ENCODE measurements at places on chromosomes 6 and 20.
A peak's percentile ranks its signal among the peaks of the same experiment; 100 is the strongest.

GRCh38 chr6:125228981-125229479 is 72.7 kb downstream of the HDDC2 start:
- no peak for DNase-seq

GRCh38 chr6:142416179-142416578 is 114.4 kb downstream of the ADGRG6 start:
- DNase-seq: no peak

GRCh38 chr6:165655191-165655590 is 7.8 kb downstream of the PDE10A start:
- no peak for DNase-seq

GRCh38 chr6:144264270-144265060 is 20.7 kb upstream of the UTRN start:
- DNase-seq: no peak

GRCh38 chr6:90062051-90062450 is 167.8 kb downstream of the GJA10 start:
- no peak for DNase-seq

DNA sequence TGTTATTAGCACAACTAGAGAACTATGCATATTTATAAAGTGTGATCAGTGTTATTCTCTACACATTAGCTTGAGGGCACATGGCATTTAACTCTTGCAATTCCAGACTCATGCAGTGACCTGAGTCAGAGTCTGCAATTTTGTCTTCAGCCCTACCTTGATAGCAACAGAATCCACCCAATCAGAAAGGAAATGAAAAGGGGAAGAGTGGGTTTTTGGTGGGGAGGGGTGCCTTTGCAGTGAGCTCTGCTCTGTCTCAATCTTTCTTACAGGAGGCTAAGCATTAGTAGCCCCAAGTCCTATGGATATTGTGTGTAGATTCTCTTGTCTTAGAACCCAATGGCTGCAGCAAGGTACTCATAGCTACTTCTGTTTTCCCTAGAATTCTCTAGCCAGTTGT is 489.2 kb downstream of the DHX35 start:
- DNase-seq: no peak

GRCh38 chr6:43936476-43936875 is 166.5 kb downstream of the VEGFA start:
- DNase-seq: no peak

GRCh38 chr20:13290724-13291123 is 69.7 kb downstream of the ISM1 start:
- DNase-seq: no peak

- no peak for DNase-seq
Measured at GRCh38 chr6:113451049-113451448, 406.1 kb upstream of the MARCKS start.

GRCh38 chr20:60167812-60168211 is 209.6 kb downstream of the CDH26 start:
- DNase-seq: no peak

DNA sequence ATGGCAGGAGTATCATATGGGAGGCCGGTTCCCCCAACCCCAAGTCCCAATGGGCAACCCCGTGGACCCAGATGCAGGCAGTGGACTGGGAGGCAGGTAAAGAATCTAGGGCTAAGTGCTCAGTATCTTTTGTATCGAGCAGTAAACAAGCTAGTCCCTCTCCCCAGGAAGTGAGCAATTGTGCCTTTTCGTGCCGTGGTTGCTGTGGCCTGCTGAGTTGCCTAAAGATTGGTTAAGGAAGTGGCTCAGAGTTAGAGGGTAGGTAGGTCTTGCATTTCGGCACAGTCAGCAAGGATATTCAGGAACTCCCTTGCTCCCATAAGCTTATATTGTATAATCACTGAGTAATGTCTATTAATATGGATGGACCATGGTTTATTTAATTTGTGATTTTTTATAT is 1.3 kb upstream of the DNAH8 start:
- DNase-seq: no peak

DNA sequence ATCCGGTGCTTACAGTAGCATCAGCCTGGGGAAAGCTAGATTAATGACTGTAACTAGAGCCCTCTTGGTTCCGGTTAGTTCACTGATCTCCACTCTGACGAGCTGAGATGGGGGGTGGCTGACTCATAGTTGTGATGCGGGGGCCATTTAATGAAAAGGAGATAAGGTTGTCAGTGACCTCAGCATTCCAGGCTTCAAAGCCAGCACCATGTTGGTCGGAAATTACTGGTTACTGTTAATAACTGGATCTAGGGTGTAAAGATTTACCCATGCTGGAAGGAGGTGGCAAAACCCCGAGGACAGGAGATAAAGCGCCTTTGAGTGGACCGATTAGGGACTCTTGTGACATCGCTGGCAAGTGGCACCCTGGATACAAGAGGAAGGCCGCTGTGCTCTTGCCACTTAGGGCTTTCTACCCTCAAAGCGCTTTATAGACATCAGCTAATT is 21.1 kb downstream of the FOXC1 start:
- DNase-seq: no peak

DNA sequence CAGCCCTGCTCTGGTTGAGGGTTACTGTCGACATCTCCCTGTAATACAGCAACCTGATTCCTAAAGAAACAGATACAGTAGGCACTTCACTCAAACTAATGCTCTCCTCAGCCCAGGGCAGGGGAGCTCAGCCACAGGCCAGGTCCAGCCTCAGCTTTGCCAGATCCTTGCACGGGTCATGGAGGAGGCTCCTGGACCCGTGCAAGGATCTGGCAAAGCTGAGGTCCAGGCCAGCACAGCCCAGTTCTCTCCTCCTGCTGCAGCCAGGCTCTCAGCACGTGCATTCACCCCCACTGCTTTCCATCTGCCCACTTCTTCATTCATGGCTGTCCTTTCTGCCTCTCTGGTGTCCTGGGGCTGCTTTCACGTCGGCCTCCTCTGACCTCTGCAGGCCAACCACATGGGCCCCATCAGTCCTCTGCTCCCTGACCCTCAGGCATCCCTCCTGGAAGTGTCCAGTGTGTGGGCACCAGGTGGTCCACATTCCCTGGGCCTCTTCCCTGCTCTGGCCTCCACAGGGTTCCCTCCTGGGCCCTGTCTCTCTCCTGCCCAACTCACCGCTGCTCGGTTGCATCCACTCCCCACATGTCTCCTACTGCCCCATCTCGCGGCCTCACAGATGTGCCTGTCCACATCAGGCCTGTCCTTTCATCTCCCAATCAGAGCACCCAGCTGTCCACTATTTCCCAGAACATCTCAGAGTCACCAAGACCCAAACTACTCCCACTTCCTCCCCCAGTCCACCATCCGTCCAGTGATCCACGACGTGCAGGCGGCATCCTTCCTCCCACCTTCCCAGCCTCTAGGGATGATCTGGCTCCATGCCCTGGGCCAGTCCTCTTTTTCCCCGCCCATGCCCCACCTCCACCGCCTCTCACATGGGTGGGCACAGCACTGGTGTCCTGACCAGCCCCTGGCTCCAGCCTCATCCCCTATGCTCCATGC is 11.8 kb upstream of the CD93 start:
- no peak for DNase-seq

DNA sequence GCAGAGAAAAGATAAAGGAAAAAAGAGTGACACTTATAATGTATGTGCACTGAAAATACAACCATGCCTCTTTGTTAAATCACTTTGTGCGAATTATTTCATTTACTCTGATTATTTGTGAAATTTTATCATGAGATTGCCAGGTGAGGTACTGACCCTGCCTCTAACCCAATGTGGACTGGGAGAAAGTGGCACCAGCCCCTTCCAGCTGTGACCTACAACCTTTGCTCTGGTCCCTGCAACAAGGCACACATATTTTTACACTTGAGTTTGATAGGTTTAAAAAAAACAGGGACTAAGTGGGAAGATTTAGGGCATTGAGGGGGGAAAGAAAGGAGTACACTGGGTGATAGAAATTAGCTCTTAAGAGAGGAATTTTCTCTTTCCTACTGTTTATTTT is 80.3 kb upstream of the ISM1 start:
- no peak for DNase-seq

- no peak for DNase-seq
Measured at GRCh38 chr20:49646528-49646927, 67.2 kb downstream of the B4GALT5 start.

DNA sequence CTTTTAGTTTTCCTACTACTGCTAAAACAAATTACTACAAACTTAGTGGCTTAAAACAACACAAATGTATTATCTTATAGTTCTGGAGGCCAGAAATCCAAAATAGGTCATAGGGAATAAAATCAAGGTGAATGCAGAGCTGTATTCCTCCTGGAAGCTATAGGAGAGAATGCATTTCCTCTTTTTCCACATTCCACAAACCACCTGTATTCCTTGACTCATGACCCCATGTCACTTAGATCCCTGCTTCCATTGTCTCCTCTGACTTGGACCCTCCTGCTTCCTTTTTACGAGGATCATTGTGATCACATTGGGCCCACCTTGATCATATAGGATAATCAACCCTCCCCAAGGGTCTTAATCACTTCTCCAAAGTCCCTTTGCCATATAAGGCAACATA is 200.8 kb downstream of the KCNQ5 start:
- no peak for DNase-seq

DNA sequence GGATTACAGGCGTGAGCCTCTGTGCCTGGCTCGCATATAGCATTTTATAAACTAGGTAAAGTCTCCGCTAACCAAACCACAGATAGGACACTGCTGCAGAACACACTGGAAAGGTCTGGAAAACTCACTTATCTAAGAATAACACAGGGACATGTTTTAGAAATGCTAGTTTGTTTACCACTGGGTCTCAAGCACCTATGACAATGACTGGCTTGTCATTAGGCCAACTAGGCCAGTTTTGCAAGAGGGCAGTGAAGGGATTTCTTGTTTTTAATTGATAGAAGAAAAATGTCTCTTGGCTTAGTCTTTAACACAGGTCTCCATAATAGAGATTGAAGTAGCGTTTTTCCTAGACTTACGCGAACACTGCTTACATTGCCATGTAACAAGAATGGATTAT is 201.4 kb downstream of the TMEM242 start:
- DNase-seq: no peak

GRCh38 chr20:58903614-58904013 is 51.1 kb downstream of the GNAS start:
- peak; percentile 22 for DNase-seq

DNA sequence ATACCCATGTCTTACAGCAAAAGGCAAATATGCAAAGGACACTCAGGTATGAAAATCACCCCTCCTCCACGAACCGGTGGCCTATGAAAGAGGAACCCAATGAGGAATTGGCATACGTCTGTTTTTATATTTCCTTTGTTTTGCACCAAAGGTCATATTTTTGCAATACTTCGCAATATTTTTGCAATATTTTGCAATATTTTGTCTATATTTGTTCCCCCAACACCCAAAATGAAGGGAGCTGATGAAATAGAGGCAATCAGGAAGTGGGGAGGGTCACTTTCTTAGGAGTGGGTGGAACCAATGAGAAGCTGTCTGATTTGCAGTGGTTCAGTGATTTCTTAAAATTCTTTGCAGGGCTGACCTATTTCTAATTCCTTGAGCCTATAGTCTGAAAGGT is 296.8 kb upstream of the TSHZ2 start:
- DNase-seq: no peak

GRCh38 chr6:73798592-73798991 is 102.6 kb downstream of the CD109 start:
- DNase-seq: no peak

DNA sequence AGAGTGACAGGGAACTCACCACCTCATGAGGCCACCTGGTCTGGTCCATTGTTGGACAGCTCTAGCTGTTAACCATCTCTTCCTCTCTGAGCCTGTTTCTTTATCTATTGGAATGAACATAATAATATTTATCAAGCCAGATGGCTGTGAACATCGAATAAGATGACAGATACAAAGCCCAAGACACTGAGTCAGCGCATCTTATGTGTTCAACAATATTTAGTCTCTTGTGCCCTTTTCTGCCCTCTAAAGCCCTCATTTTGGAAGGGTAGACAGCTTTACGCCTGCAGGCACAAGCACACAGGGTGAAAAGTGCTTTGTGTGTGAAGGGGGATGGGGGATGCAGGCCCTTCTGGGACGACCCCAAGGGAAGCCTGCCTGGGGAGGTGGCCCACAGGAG is 164.0 kb downstream of the GRM4 start:
- no peak for DNase-seq

- no peak for DNase-seq
Measured at GRCh38 chr6:104750449-104750848, 109.3 kb downstream of the HACE1 start.
